Activated CD4-positive, alpha-beta T cell treated with anti-CD3 and anti-CD28 coated beads, Interleukin-2, amount 50 U/mL, for 24 hours (primary cell): ENCODE measurements at places on chromosomes 3 and 15.
A peak's percentile ranks its signal among the peaks of the same experiment; 100 is the strongest.

- DNase-seq, result no peak
These were observed 214.9 kb downstream of the IL20RB start for GRCh38 chr3:137172728-137173127.

- DNase-seq, result no peak
These were observed 25.0 kb upstream of the TMC3 start for GRCh38 chr15:81398910-81399551.

- peak; percentile 37 for DNase-seq
These were observed 2.6 kb upstream of the BCL2A1 start for GRCh38 chr15:79973456-79974195.

DNA sequence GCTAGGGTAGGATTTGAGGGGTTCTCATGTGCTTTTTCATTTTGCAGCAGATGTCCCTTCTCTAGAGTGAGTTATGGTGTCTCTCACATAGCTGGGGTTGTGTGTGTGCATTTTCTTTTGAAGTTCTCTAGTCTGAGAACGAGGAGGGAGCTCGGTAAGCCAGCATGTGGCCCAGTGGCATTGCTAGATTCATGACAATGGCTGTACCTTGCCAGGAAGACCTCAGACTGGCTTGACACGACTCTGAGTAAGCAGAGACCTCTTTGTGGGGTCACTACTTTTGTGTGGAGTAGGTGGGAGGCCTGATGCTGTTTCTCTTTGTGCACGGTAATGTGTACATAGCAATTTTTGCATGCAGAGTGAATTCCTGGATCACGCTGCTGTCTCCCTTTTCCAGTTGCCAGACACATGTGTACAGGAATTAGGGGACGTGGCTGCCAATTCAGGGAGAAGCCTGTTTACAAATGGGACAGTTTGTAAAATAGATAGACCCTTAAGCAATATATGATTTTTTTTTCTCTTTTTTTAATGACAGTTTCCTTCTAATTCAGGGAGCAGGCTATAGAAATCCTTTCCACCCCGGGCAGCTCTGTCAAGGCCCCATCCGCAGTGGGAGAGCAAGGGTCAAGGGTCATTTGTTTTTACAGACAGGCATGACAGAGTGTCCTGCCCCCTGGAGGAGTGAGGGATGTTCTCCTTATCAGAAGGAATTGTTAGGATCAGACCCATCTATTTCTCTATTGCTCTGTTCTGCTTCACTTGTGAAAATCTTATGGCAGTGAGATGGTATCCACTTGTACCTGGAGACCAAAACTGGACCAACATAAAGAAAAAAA is 4.6 kb downstream of the CACNA1D start:
- no peak for DNase-seq

DNA sequence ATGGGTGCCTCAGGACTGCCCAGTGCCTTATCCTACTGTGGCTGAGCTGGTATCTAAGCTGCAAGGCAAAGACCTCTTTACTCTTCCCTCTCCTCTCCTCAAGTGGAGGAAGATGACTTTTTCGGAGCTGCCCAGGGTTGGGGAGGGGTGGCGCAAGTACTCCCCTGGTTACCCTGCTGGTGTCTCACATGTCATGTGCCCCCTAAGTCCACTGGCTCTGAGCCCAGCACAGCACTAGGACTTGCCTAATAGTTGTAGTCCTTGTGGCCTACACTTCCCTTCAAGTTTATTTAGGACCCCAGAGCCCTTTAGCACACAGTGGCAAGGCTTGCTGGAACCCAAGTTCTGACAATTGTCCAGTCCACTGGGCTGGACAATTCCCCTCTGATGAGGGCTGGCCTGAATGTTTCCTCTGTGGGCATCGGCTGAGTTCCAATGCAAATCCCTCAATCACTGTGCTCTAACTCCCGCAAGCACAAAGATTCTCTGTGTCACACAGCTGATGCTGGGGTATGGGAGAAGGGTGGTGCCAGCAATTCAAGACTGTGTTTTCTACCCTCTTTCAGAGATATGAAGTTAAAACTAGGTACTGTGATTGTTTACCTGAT is 60.4 kb downstream of the UQCC5 start:
- DNase-seq, result no peak

- no peak for DNase-seq
These were observed 156.1 kb downstream of the STXBP5L start for GRCh38 chr3:121064121-121064520.

- no peak for DNase-seq
These were observed 26.2 kb downstream of the TKT start for GRCh38 chr3:53229606-53230005.

DNA sequence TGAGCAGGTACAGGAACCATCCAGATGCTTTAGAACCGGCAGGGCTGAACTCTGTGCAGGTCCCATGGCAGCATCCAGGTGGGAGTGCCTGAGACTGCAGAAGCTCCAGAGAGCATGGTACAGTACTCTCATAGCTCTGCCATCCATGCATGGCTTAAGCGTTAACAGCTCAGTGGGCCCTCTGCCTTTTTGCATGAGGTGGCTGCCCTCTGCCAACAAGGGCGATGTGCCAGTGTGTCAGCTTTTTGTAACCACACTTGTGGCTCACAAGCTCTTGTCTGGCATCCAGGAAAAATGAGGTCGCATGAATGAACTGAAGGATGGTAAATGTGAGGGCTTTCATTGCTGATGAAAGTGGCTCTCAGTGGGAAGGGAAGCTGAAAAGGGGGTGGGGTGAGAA is 950.1 kb downstream of the DIPK2A start:
- DNase-seq, result no peak

DNA sequence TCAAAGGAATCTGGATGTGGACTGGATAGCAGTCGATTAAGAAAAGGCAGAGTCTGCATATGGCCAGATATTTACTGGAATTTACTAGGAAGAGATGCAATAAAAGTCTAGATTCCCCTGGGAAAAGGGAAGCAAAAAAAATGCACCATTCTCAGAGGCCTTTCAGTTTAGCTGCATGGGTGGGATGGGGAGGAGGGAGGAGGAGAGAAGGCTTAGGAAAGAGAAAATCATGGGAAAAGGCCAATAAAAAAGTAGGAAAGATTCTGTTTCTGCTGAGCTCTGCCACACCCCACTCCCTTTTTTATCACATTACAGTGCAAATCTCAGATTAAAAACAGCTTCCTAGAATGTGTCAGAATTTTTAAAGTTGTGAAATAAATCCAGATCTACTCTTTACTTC is 103.6 kb downstream of the ADAMTS9 start:
- DNase-seq, result no peak

GRCh38 chr3:47005212-47006144 is 26.0 kb downstream of the NBEAL2 start:
- no peak for DNase-seq

DNA sequence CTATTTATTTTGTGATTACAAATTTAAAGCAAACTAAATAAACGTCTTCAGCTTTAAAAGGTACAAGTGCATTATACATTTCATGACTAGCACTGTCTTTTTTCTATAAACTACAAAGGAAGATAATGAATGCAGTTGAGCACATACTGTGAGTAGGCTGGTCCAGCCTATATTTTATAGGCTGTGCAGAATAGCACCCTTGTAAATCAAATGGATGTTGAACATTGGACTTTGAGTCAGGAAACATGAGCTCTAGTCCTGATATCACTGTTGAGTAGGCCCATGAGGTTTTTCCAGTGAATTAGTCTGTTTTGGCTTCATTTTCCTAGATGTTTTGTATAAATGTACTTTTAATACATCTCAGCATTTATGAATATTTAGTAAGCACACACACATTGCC is 447.3 kb upstream of the KCNMB2 start:
- no peak for DNase-seq

DNA sequence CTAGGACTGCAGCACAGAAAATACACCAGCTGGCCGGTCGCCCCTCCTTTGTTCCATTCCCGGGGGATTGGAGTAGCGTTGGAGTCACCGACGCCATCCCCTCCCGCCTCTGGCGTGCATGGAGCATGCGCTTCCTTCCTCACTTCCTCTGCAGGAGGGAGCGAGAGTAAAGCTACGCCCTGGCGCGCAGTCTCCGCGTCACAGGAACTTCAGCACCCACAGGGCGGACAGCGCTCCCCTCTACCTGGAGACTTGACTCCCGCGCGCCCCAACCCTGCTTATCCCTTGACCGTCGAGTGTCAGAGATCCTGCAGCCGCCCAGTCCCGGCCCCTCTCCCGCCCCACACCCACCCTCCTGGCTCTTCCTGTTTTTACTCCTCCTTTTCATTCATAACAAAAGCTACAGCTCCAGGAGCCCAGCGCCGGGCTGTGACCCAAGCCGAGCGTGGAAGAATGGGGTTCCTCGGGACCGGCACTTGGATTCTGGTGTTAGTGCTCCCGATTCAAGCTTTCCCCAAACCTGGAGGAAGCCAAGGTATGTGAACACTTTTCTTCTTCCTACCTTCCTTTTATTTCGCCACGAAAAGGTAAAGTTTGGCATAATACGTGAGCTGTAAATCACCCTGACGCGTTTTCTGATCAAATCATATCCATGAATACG is at the start of gene SCG3:
TSS of gene SCG3 (plus strand) at position 201 of the 661 bp plus-strand sequence. CDS start at position 454, 253 bp downstream.
- DNase-seq, result peak; percentile 21

GRCh38 chr3:9716801-9717555 is 13.3 kb downstream of the CPNE9 start:
- no peak for DNase-seq

DNA sequence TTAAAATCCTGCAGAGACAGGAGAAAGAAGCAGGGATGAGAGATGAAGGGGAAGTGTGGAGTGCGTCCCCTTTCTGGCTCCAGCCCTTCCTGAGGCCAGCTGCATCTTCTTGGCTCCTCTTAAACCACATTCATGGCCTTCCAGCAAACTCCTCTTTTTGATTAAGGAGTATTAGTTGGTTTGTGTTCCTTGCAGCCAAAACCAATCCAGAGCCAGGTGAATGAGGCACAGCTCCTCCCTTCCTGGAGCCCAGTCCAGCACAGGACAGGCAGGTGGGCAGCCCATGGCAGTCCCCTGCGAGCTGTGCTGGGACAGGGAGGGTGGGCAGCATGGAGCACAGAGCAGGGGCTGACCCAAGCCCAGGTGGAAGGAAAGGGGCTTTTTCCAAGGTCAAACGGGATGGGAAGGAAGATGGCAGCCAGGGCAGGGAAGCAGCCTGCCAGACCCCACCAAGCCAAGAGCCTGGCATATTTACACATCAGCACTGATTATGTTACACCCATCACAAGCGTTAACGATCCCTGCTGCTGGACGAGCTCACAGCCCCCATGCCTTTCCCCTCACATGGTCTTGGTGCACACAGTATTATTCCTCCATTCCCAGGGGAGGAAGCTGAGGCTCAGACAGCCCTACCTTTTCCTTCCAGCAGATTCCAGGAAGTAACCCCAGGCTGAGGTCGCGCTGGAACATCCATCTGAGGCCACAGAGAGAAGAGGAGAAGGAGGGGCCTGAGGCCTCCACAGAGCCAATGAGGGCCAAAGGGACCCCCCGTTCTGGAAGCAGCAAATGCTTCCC is 175.6 kb downstream of the SMAD6 start:
- DNase-seq, result no peak

GRCh38 chr3:79215286-79215685 is 552.5 kb downstream of the ROBO1 start:
- no peak for DNase-seq

- DNase-seq, result no peak
These were observed 77.5 kb downstream of the CHSY1 start for GRCh38 chr15:101174152-101174920.

GRCh38 chr3:172586436-172586835 is 63.2 kb upstream of the TNFSF10 start:
- DNase-seq, result no peak

GRCh38 chr15:46685096-46685495 is 1032.2 kb upstream of the SEMA6D start:
- DNase-seq, result no peak

GRCh38 chr3:188348435-188349244 is 194.7 kb downstream of the LPP start:
- no peak for DNase-seq

- peak; percentile 44 for DNase-seq
These were observed 14.1 kb upstream of the CXCR6 start for GRCh38 chr3:45929042-45929679.

DNA sequence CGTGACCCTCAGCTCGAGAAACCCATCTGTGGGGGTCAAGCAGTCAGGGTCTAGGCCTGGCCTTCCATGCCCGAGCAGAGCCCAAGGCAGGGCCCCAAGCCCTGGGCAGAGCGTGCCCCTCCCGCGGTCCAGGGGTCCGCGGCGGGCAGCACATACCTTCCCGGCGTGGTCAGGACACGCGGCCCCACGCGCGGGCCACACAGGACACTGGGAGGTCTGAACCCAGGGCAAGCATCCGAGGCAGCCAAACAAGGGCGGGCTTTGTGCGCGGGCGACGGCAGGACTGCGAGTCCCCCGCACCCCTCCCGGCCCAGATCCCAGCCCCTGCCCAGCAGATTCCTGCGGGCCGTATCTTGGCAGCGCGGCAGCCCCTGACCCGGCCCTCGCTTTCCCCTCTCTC is 61.6 kb upstream of the ACAN start:
- DNase-seq, result no peak

DNA sequence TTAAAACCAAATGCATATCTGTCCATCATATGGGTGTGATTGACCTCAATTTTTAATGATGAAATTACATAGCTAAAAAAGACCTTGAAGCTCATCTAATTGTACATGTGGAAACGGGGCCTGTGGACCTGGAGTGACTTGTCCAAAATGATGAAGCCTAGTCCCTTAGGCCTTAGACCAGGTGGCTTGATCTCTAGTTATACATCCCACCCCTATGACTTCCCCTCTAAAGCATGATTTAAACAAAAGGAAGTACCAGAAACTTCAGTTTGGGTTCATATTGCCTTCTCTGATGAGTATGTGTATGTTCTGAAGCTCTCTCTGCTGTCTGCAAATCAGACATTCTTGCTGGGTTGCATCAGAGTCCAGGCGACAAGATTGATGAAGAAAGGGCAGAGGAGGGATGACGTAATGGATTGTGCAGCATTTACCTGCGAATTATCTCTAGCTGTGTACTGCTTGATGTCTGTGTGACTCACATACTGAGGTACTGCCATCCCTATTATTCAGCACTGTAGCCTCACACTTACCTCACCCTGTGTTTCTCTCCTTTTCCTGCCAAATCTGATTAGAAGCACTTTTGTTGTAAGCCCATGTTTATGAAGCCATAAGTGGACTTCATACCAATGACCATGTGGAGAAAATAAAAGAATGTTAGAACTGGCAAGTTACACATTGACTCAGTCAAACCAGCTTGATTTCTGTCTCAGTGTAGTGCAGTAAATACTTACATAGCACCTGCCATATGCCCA is 111.5 kb downstream of the FILIP1L start:
- DNase-seq, result no peak

DNA sequence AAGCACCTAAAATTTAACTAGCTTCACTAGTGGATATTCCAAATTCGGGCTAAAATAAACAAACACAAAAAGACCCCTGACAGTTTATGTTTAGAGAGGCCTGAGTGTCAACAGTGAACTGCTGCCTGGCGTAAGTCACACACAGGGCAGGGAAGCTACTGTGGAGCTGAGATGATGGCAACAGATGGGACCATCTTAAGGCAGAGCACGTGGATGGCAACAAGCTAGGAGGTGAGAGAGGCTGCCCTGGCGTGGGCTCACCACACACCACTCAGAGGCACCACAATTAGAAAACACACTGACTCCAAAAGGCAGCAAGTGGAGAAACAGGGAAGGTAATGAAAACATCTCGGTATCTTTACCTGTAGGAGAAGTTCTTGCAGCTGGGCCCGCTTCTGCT is 93.3 kb downstream of the ATP1B3 start:
- no peak for DNase-seq
